ENCODE measurements at places on chromosomes 5 and 9. TPM values are rescaled to one million over a fixed set of nuclear protein-coding genes. Genes with fewer than 3 reads are reported as not detected.

MCTP1 gene
- not detected for total RNA-seq

ARHGEF39 gene
- 8.8 TPM for total RNA-seq

RAI14 gene
- total RNA-seq: 1.5 TPM

PCDHB4 gene
- not detected for total RNA-seq
